Stimulated activated memory B cell treated with anti-CD40 and anti-IgM and Interleukin-4, amounts not matched to agents 10 μg/mL and 1 μg/mL and 100 μg/mL, for 72 hours (primary cell): ENCODE measurements at places on chromosomes 1 and 21.
A peak's percentile ranks its signal among the peaks of the same experiment; 100 is the strongest.

DNA sequence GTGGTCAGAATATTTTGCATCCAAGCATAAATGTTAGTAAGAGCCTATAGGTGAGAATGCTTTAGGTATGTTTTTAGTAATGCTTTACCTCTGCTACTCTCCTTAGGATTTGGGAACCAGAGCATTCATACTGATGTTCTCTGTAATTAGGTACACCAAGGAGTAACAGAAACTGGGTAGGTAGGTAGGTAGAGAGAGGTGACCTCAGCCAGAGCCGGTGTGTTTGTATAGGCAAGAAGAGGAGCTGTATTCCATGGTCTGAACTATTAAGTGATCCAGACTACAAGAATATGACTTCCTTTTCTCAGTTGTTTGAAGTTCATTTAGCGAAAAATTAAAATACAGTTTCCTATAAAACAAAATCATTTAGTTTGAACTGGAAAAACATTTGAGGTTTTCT lies 108.5 kb downstream of the SDCCAG8 start:
- no peak for ATAC-seq

- ATAC-seq, result no peak
Measured at GRCh38 chr21:22345624-22346023, 1347.4 kb downstream of the NCAM2 start.

GRCh38 chr1:203858055-203858454 lies 3.3 kb upstream of the SNRPE start:
- no peak for ATAC-seq

DNA sequence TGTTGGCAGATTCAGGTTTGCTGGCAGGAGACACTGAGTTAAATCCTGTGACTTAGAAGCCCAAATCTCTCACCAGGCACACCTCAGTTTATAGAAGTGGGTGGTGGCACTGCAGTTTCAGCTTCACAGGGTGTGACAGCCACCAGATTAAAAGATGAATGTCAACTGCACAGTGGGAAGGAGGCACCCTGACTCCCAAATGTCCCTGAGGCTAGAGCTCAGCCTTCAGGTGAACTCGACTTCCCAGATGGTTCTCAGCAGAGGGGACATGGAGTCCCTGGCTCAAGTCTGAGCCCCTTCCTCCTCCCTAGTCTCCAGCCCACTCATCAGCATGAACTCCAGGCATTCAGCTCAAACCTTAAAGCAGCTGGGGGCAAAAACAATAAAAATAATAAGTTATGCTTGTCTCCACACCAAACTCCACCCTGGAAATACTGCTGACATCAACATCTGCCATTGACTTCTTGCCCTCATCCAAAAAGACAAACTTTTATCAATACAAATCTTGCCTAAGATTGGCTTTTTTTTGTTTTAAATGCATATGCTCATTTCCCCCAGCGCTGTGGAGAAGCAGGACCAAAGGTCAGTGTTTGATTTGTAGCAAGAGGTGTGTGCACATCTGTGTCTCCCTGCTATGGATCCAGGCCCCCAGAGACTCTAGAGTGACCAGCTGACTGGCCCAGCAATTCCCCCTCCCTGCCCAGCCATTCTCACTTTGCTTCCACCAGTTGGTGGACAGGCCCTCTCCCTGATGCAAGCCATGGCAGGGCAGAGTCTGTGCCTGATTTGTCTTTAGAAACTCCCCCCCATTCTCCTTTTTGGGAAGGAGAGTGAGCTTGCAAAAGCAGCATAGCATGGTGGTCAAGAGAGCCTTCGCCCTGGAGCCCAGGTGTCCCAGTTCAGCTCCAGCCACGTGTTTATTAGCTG lies 18.5 kb upstream of the S100A7 start:
- ATAC-seq, result peak; percentile 8

- peak; percentile 85 for ATAC-seq
Measured at GRCh38 chr1:236425031-236425663, 31.1 kb downstream of the EDARADD start.

- ATAC-seq, result no peak
Measured at GRCh38 chr1:12408662-12409061, 178.8 kb downstream of the VPS13D start.

GRCh38 chr1:3351449-3352298 lies 102.8 kb upstream of the ARHGEF16 start:
- ATAC-seq, result no peak

DNA sequence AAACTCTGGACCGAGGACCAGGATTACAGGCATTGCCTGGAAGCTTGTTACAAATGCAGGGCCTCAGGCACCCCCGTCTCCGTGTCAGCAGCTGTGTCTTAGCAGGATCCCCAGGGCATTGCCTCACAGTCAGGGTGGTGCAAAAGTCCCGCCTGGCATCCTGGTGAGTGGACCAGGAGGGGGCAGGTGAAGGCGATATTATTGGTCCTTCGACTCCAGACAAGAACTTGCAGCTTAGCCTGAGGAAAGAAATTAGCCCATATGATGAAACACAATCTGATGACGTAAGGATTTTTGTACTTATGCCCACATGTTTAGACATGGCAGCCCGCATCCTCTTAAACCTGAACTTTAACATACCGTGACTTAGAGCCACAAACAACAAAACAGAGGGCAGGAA lies 40.8 kb downstream of the RSPH1 start:
- ATAC-seq, result no peak

- ATAC-seq, result no peak
Measured at GRCh38 chr1:228987736-228988506, 252.6 kb downstream of the RHOU start.

- ATAC-seq, result no peak
Measured at GRCh38 chr1:211529453-211529852, 37.5 kb upstream of the RD3 start.

- peak; percentile 22 for ATAC-seq
Measured at GRCh38 chr1:211632808-211633523, 42.5 kb downstream of the NEK2 start.

- ATAC-seq, result no peak
Measured at GRCh38 chr1:156115514-156116374, 1.2 kb downstream of the LMNA start.

- ATAC-seq, result no peak
Measured at GRCh38 chr1:8986814-8987190, 39.4 kb downstream of the SLC2A7 start.

- ATAC-seq, result no peak
Measured at GRCh38 chr1:91428182-91428798, 23.7 kb upstream of the HFM1 start.

GRCh38 chr1:27302612-27303011 lies 19.4 kb upstream of the TMEM222 start:
- no peak for ATAC-seq

GRCh38 chr1:109756848-109757521 lies 6.7 kb downstream of the EPS8L3 start:
- no peak for ATAC-seq

- ATAC-seq, result no peak
Measured at GRCh38 chr1:64595871-64596515, 126.1 kb downstream of the CACHD1 start.

GRCh38 chr1:164452549-164452948 lies 106.4 kb upstream of the PBX1 start:
- no peak for ATAC-seq

- ATAC-seq, result no peak
Measured at GRCh38 chr1:78560811-78561210, 59.4 kb upstream of the IFI44L start.

- ATAC-seq, result no peak
Measured at GRCh38 chr1:58621391-58621790, 44.3 kb upstream of the TACSTD2 start.

DNA sequence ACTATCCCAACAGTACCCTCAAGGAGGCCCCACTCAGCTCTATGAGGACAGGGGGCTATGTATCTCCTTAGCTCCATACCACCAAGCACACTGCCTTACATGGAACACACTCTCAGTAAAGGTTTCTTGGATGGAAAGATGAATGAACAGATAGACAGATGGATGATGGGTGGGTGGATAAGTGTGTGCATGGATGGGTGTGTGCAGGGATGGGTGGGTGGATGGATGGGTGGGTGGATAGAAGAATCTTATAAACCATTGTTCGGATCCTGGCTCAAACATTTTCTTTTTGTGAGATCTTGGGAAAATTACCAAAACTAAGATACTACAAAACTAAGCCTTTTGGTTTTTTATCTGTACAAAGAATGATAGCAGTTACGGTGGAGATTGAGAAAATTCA lies 111.0 kb upstream of the NFIA start:
- peak; percentile 37 for ATAC-seq

GRCh38 chr1:168085401-168085872 lies 51.3 kb downstream of the GPR161 start:
- ATAC-seq, result no peak

DNA sequence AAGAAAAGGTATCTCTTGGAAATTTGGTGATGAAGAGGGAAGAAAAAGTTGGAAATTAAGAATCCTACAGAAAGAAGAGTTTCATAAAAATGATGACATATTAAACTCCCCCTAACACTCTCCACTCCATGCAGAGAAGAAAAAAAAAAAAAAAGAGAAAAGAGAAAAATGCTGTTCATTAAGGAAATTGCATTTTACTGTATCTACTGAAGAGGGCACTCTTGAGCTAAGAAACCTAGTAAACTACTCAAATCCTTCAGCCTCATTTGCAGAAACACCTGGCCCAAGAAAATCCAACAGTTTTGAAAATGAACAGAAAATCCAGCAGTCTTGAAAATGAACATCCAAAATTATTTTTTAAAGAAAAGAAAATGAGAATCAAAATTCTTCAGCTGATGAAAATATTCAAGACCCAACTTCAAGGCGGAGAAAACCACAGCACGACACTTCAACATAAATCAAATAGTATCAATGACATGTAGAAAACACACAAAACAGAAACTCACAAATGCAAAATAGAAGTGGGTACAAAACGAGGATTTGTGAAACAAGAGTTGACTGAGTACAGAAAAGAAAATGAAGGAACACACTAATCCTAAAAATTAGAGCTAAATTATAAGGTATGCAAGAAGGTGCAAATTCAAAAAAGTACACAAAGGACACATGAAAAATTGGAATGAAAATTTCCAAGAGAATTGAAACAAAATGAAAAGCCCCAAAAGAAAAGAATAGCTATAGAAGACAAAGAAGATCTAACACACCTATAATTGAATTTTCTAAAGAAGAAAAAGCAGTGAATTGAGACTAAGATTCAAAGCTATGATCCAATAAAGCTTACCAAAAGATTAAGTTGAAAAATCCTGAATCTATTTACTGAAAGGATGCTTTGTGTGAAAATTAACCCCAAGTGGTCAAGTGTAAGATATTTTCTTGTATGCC lies 73.2 kb upstream of the DNAJC6 start:
- ATAC-seq, result no peak

- no peak for ATAC-seq
Measured at GRCh38 chr21:17732306-17732705, 86.8 kb downstream of the C21orf91 start.

- no peak for ATAC-seq
Measured at GRCh38 chr1:172360511-172360910, 60.0 kb upstream of the C1orf105 start.

GRCh38 chr1:77541162-77541545 lies 141.3 kb downstream of the ZZZ3 start:
- ATAC-seq, result peak; percentile 82
